Activated T-cell treated with anti-CD3 and anti-CD28 coated beads, Interleukin-2, amount 50 U/mL, for 1 hour (primary cell): ENCODE measurements at places on chromosomes 1 and 21.
A peak's percentile ranks its signal among the peaks of the same experiment; 100 is the strongest.

- DNase-seq, result no peak
Observed at GRCh38 chr1:155983191-155984024, 5.1 kb upstream of the ARHGEF2 start.

- DNase-seq, result peak; percentile 62
Observed at GRCh38 chr1:150165622-150166612, 16.2 kb downstream of the PLEKHO1 start.

GRCh38 chr1:64171797-64172281 is 31.6 kb upstream of the UBE2U start:
- DNase-seq, result no peak

DNA sequence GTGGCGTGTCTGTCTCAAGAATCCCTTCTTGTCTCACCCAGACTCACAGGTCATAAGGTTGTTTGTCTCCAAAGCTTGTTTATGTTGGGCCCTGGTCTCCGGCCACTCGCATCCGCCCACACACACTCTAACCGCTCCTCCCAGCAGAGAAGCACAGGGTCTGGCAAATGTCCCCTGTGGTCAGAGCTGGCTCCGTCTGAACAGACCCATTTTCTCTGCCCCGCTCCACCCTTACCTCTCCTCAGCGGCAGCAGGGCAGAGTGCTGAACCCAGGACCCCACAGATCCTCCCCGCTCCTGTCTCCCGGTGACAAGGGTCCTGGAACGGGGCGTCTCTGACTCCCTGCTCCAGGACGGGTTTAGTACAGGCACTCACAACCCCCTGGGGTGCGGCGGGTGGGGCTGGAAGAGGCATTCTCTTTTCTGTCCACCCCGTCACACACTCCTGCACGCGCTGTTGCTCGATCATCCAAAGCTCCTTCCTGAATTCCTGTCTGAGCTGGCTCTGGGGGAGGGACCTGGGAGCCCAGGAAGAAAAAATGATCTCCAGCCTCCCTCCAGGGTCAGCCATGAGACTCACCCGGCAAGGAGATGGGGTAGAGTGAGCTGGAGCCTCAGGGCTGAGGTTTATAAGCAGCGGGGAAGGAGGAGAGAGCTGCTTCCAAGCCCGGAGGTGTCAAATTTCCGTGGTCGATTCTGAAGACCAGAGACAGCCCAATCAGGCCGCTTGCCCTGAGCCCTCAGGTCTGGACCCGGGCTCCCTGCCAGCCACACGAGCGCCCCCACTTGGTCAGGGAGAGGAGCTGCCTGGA is at the start of gene S100A13:
Gene S100A13, minus strand, starts transcription at position 602 of the 811 bp plus-strand sequence. CDS start 1,033 bp downstream, outside the sequence.
- no peak for DNase-seq

DNA sequence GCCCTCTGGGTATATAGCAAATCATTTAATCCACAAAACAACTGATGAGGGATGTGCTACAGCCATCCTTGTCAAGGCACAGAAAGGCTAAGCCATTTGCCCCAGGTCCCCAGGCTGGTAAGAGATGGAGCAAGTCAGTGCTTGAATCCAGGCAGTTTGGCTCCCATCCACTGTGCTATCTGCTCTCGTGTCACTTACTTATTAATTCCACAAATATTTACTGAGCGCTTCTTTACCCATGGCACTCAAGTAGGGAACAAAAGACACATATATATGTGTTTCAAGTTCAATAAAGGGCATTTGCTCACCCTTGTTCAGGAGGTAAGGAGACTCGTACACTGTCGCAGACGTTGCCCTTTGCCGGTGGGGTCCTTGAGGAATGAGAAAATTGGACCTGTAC is 38.6 kb upstream of the MPZL1 start:
- no peak for DNase-seq

- DNase-seq, result no peak
Observed at GRCh38 chr1:89286549-89287180, 14.0 kb upstream of the GBP5 start.

GRCh38 chr21:18006691-18007090 is 187.5 kb upstream of the C21orf91 start:
- no peak for DNase-seq

- DNase-seq, result no peak
Observed at GRCh38 chr1:14549897-14550620, 48.4 kb upstream of the KAZN start.

DNA sequence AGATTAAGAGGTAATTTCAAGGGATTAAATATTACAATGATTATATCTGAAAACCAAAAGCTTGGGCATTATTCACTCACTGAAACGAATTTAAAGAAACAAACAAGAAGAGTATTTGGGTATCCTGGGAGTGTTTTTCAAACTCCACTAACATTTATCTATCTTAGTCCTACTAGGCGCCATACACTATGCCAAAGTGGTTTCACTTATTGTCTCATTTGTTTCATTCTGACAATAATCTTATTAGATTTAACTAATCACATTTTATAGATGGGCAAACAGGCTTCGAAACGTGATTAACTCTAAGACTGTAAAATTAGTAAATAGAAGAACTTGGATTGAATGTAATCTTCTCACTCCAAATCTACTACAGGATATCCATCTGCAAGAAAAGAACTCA is 25.4 kb downstream of the ASH1L start:
- DNase-seq, result no peak

- peak; percentile 88 for DNase-seq
Observed at GRCh38 chr1:109426281-109427170, at the start of gene PSMA5. Gene PSMA5, minus strand, starts transcription at chr1:109426448. Its CDS starts 118 bp downstream, at chr1:109426330.

- no peak for DNase-seq
Observed at GRCh38 chr1:210407887-210408252, 79.2 kb downstream of the HHAT start.

GRCh38 chr1:44802306-44803061 is 2.3 kb downstream of the PLK3 start:
- DNase-seq, result peak; percentile 39

DNA sequence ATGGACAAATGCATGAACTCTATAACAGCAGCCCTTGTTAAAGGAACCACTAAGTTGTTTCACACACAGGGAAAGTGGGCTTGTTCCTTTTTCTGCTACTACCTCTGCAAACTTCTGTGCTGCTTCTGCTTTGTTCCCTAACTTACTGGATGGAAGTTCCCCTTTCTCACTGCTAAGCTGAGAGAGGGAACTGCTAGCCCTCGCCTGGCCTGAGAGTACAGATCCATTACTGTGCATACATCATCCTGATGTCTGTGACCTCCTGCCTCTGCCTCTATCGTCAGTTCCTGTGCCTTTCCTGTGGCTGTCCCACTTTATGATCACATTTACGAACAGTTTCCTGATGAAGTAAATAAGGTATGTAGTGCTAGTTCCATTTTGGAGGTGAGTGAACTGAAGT is 3.5 kb downstream of the GNAT2 start:
- no peak for DNase-seq

DNA sequence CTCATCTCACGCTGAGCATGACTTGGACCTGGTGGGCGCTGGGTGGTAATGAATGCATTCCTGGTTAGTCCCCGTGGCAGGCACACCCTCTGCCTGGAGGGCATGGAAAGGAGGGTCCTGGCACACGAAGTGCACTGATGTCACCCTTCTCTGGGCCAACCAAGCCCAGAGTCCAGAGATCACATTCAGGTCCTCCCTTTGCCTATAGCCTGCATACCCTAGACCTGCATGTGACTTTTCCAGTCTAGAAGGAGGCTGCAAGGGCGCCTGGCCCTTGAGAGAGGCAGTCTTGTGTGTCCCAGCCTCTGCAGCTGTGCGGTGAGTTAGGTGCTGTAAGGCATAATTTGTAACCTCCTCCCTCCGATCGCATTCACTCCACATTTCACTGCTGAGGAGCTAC is 22.1 kb downstream of the PADI2 start:
- DNase-seq, result no peak

DNA sequence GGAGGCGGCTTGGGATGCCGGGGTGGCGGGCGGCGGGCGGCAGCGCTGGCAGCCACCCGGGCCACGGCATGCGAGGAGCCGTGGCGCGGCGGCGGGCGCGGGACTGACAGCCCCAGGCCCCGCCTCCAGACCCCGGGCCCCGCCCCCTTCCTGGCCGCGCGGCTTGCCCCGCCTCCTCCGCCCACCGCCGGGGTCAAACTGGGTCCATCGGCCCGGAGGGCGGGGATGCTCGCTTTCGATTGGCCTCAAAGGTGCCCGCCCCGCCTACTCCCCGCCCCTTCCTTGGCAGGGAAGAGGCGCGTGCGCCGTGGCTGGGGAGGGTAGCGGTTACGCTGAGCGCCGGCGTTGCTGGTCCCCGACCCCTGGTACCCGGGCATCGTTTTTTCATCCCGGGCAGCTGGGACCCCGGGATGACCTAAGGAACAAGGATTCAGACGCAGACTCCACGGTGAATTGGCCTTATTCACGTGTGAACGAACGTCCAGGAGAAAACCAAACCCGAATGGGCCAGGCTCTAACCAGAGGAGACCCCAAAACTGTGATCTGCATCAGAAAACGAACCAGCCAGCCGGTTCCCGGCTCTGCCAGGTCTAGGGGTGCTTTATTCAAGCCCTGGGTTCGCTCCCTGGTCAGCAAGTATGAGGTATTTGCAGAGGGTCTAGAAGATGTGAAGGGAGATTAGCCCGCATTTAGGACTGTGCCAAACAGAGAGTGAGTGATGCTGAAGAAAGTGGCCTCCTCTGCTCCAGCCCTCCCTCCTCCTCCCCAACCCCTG is 117.2 kb upstream of the GUCA2B start:
- peak; percentile 99 for DNase-seq

DNA sequence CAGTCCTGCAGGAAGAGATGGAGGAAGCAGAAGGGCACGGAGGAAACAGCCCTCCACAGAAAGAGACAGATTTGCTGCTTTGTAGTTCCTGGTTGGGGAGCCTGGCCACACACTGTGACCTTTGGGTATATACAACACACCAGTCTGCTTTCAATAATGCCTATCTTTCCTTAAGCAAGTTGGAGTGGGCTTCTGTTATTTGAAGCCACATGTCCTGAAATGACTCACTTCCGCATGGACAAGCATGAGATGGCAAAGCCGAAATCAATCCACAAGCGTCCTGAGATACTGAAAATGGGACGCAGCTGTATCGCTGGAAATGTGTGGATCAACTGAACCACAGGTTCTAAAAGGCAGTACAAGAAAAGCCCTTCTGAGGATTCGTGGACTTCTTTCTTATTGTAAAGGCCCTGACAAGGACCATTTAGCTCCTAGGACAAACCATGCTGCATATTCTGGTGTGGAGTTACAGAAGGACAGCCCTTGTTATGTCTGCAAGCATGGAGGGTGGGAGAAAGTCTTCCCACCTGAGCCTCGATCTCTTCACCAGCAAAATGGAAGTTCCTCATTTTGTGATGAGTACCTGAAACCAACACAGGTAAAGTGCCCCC is 22.7 kb upstream of the FHAD1 start:
- DNase-seq, result no peak

GRCh38 chr1:33257772-33258712 is 1.8 kb downstream of the ZNF362 start:
- no peak for DNase-seq

DNA sequence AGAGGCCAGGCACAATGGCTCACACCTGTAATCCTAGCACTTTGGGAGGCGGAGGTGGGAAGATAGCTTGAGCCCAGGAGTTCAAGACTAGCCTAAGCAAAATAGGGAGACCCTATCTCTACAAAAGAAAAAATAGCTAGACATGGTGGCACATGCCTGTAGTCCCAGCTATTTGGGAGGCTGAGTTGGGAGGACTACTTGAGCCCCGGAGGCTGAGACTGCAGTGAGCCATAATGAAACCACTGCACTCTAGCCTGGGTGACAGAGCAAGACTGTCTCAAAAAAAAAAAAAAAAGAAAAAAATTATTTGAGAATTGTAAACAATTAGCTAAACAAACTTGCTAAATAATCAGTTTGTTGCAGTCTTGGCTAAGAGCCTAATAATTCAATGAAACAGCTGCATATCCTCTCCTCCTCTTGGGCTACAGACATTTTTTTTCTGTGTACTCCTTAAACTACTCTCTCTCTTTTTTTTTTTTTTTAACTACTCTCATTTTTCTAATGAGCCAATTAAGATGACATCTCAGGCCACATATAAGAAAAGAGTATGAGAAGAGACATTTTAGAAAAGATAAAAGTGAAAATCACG is 10.5 kb upstream of the DNAJB4 start:
- no peak for DNase-seq

GRCh38 chr1:156508205-156508954 is 7.8 kb upstream of the MEF2D start:
- DNase-seq, result no peak
